ENCODE measurements at places on chromosomes 7 and 10.

DNA sequence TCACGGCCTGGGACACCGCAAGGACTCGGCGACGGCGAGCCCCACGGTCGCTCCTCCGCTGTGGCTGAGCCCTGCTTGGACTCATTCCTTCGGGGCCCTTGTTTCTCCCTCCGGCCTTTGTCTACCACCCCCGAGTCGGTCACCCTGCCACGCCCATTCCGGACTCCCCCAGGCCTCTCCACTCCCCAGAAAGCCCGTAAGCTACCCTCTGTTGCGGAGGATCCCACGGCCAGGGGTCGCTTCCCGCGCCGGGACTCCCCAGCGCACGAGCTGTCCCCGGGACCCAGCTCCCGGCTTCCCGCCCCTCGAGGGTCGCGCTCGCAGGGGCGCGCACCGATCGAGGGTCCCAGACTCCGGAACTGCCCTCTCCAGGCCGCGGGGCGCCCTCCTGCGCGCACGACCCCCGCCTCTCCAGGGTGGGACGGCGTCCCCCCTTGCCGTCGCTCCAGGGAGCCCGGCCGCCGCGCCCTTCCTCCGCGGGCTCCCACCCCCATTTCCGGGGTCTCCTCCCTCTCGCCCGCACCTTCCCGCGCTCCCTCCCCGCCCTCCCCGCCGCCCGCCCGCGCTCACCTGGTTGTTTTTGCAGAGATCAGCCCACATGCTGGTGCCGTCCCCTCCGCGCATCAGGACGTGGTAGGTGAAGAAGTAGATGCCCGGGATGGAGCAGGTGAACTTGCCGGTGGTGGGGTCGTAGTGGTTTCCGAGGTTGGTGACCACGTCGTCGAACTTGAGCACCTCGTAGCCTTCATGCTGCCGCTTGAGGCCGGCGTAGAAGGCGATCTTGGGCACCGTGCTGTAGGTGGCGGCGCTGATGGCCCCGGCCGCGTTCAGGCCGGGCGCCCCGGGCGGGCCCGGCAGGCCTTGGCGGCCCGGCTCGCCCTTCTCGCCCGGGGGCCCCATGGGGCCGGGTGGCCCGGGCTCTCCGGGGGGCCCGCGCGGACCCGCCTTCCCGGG is 1.5 kb downstream of the C1QL3 start:
- DNase-seq: no peak

DNA sequence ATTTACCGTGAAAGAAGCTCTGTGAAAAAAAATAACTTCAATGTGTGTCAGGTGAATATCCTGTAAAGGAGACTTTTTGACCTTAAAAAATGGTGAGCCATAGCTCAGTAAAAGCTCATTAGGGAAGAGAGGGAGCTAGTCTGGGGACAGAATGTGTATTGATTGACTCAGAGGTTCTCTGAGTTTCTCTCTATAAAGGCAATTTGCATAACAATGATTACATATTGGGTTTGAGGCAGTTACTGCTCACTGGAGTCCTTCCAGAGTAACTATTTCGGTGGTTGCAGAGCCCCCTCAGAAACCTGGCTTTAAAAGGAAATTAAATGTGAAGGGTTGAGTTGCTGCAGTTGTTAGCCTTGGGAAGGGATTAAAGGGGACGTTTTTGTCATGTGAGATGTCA is 181.6 kb downstream of the GALNT17 start:
- DNase-seq: no peak

DNA sequence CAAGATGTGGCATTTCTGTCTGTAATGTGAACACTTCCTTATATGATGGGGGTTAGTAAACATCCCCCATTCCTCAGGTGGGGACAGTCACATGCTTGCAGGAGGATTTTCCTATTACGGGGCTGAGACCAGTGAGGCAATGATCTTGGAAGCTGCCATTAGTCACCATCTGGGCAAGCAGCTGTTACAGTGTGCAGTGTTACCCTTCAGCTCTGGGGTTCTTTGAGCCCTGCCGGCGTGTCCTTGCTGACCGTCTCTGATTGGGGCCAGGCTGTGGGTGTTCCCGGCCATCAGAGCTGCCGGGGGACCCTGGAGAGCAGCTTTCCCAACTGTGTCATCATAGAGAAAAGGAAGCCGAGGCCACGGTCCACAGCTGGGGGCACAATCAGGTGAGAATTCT is 126.8 kb upstream of the FAM20C start:
- no peak for DNase-seq

DNA sequence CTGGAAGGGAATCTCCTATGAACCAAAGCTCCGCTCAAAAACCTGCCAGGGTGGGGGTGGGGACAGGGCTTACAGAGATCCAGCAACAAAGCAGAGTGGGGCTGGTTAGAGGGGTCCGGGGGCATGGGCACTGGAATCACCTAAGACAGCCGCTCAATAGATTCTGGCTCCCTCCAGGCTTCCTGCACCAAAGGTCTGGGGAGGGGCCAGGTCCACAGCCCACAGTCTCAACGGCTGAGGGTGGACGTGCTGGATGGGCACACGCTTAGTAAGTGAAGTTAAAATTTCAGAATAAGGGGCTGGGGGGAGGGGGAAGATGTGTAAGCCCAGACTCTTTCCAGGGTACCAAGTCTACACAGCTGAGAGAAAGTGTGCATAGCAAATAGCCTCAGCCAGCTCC is 31.1 kb downstream of the PYROXD2 start:
- DNase-seq: no peak

DNA sequence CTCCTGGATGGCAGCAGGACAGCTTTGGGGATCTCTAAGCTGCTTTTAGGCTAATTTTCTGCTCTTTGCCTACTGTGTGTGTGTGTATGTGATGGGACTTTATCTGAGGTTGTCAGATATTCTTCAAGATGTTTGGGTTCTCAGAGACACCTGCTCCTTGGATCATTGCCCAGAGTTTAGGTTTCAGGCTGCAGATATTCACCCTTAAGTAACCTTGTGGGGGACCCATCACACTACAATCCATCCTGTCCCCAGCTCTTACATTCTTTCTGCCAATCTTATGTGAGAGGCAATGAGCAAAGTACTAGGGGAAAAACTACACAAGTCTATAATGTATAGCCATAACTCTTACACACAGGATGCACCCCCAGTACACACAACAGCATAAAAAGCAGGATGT is 263.0 kb upstream of the ZWINT start:
- no peak for DNase-seq

- no peak for DNase-seq
These were observed 54.2 kb upstream of the FRMD4A start for GRCh38 chr10:14384915-14385314.

- DNase-seq: no peak
These were observed 87.2 kb upstream of the AGK start for GRCh38 chr7:141463986-141464385.
